ENCODE measurements at places on chromosomes 6 and 20.

GRCh38 chr6:155782320-155782731 is 326.7 kb upstream of the NOX3 start:
- DNase-seq, result no peak

- DNase-seq, result no peak
These were observed 69.6 kb upstream of the THBS2 start for GRCh38 chr6:169323221-169323620.

GRCh38 chr6:53494076-53494475 is 50.8 kb downstream of the GCLC start:
- no peak for DNase-seq

DNA sequence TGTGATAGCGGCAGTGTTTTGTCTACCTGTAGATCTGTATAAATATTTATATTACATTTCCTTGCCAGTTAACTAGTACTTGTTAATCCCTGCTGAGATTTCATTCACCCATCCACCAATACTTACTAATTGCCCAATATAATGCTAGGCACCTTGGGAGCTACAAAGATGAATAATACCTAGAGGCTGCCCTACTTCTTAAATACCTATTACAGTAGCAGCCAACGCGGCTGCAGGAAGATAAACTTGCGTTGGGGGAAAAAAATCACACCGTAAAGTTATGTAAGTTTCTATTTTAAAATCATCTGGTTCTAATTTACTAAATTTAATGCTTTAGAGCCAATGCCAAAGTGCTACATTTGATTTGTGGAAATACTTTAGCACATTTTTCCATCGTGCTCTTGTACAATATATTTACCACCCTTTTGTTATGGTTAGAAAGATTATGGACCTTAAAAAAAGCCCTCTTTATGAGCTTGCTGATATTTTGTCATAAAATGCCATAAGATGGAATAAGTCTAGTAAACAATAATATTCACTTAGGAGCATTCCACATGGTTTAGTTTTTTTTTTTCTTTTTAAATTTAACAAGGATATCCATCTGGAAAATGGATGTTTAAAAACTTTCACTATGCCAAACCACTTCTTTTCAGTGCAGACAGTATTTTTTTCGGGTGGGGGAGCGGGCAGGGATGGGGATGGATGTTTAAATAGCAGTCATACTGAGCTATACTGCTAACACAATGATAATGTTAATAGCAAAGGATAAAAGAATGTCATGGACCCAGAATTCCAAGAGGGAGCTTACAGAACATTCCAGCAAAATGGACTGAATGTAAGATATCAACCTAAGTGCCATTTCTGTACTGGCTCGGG is 13.2 kb upstream of the NEDD9 start:
- no peak for DNase-seq

- no peak for DNase-seq
These were observed 5.5 kb downstream of the CASP8AP2 start for GRCh38 chr6:89834884-89835792.

DNA sequence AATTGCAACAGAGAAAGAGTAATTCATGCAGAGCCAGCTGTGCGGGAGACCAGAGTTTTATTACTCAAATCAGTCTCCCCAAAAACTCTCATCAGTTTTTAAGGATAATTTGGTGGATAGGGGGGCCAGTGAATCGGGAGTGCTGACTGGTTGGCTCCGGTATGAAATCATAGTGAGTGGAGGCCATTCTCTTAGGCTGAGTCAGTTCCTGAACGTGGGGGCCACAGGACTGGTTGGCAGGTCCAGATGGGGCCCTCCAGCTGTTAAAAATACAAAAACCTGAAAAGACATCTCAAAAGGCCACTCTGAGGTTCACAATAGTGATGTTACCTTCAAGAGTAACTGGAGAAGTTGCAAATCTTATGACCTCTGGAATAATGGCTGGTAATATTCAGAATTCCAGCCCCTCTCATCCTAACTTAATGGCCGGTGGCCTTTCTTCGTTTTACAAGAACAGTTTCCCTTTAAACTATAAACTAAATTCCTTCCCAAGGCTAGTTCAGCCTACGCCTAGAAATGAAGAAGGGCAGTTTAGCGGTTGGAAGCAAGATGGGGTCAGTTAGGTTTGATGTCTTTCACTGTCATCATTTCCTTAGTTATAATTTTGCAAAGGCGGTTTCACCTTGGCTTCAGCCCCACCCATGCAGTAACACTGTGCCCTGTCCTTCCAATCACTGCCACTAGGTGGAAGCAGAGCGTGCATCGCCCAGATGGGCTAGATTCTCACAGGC is 6.8 kb upstream of the MICA start:
- no peak for DNase-seq

- DNase-seq, result no peak
These were observed 13.8 kb downstream of the STX16 start for GRCh38 chr20:58664883-58665282.

DNA sequence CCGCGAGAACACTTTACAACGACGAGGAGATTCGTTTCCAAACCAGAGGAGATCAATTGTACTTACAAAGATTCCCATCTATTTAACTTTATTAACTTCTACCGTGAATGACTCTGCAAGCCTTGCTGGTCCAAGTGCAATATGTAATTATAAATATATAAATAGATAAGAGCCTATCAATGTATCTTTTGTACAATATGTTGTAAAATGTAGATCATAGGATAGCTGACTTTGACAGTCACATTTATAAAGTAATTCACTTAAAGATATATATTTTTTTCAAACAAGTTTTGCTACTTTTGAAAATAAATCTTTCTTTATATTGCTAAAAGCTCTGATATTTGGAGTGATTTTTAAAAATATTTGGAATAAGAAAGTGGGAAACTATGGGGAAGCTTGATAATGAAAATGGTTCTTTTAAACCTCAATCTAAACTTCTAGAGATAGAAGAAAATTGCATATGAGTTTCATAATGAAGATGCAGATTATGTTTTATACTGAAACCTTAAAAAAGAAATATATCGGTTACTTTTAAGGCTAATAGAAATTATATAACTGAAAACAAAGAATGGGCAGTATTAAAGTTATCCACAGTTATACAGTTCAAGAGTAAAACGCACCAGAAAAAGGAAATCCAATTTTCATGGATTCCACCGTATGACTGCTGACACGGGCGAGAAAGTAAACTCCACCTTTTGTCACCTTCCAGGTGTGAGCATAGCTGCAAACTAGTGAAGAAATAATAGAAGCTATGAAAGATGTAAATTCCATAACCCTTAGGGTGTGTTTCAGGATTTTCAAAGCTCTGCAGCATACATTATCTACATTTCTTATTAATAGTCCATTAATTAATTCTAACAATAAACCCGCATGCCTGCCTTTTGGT is 3.3 kb downstream of the TCF21 start:
- no peak for DNase-seq

GRCh38 chr20:4165984-4166725 is 150.8 kb upstream of the RNF24 start:
- DNase-seq, result no peak

DNA sequence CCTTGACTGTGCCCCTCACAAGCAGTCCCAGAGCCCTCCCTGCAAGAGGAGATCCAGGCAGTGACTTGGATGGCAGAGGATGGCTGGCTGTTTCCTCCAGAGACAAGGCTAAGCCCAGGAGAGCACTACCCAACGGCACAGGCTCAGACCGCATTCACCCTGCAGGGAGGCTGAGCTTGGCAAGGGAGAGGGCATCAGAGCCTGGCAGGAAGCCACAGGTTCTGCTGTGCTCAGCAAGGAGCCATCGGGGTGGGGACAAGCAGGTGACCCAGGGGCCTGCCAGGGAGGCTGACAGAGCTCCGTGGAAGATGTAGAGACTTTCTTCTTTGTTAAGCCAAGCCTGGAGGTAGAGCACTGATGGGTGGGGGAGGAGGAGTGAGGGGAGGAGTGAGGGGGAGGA is 159.2 kb upstream of the CST7 start:
- DNase-seq, result no peak

GRCh38 chr6:80181352-80182081 is 75.0 kb downstream of the BCKDHB start:
- no peak for DNase-seq

DNA sequence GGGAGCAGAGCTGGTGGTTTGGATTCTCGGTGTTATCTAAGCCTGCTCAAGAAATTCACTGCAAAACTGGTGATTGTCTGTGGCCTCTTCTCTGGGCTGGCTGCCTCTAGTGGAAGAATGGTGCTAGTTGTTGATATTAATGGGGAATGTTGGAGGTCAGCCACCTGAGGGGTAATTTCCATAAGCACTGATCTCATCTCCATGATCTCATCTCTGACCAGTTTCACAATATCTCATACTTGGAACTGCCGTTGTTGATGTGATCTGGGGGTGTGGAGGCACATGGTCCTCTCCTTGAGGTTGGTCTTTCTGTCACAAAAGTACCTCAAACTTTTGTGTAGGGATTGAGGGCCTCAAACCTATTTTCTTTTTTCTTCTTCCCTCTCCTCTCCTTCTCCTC is 102.6 kb downstream of the CD109 start:
- DNase-seq, result no peak

GRCh38 chr6:150654608-150655007 is 54.9 kb downstream of the PLEKHG1 start:
- DNase-seq, result no peak

DNA sequence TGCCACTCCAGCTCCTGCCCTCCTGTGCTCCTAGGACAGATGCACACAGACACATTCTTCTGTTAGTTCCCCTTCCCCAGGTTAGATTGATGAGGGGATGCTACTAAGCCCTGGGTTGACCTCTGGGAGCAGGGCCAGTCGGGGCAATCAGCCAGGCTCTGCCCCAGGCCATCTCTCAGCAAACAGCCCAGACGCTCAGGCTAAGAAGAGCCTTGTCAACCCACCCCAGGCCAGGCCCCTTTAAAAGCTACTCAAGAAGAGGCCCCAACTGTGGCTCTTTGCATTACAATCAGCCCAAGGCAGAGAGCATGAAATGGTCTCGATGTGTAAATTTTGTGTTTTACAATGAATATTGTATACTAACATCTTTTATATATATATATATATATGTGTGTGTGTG is 107.4 kb downstream of the TFAP2A start:
- DNase-seq, result no peak

- no peak for DNase-seq
These were observed 133.2 kb upstream of the RPS6KA2 start for GRCh38 chr6:166760288-166760687.

GRCh38 chr6:151181706-151182363 is 57.9 kb upstream of the AKAP12 start:
- DNase-seq, result no peak

- DNase-seq, result no peak
These were observed 4.2 kb upstream of the TFAP2A start for GRCh38 chr6:10418862-10419748.

- DNase-seq, result no peak
These were observed 77.8 kb upstream of the TGM3 start for GRCh38 chr20:2217857-2218539.

DNA sequence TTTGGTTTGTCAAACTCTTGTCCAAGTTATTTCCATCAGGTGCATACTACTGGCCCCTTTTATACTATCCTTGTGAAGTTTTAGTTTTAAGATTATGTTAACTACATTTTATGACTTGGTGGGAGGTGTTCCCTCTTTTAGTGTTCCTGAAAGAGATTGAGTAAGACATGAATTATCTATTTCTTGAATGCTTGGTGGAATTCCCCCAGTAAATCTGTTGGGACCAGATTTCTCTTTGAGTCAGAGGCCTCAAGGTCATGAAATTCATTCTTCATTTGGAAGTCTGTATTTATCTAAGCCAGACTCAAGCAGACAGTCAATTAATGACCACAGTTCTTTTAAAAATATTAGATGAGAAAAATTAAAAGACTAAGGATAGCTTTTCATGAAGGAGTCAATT is 81.3 kb downstream of the MOXD1 start:
- DNase-seq, result no peak

GRCh38 chr6:41705311-41705995 is 30.0 kb downstream of the TFEB start:
- no peak for DNase-seq

- no peak for DNase-seq
These were observed 22.7 kb upstream of the MLN start for GRCh38 chr6:33826537-33826936.

DNA sequence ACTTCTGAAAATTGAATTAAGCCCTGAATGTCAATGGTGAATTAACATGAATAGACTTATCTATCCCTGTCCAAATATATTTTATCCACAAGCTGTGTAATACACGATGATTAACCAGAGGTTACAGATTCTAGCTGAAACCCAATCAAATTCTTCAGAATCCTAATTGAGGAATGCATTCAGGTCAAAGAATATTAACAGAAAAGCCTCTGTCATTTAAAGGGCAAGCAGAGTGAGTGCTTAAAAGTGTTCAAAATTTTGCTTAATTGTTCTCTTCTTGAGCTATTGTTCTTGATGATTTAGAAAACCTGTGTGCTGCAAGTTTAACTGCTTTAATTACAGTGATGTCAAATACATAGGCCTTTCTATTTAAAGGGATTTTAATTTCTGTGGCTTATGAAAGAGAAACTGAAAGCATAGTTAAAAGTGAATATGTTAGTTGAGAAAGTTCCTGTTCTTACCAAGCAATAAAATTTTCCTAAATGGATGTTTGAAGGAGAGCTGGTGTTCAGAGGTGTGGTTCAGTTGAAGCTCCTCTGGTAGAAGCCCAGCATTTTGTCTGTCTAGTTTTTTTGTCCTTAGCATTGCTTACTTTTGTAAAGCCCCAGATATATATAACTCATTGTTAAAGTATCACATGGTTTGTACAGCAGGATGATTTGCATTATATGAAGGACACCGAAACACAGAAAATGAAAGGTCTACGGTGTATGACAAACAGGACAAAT is 466.3 kb upstream of the PLCB4 start:
- DNase-seq, result no peak

DNA sequence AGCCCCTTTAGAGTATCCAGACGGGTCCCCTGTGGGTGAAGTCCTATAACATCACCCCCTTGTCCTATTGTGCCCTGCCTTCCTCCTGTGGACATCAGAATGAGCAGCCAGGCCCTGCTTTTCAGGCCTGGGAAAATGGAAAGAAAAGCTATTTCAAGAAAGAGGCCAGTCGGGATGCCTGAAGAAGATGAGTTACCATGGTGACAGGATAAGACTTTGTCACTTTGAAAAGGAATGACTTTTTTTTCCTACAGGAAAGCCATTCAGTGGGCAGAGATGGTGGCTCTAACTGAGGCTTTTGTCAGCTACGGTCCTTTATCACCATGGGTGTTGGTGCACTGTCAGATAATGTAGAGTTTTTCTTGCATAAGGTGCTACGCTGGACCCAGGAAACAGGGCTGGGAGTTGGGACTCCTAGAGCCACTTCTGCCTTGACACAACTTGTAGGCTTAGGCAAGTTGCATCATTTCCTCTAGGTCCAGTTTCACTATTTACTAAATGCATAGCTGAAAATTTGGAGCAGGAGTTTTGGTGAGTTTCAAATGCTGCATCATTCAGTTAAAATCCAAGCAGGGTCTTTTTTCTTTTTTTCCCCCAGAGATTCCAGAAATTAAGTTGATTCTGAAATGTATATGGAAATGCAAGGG is 293.6 kb upstream of the PRND start:
- no peak for DNase-seq

DNA sequence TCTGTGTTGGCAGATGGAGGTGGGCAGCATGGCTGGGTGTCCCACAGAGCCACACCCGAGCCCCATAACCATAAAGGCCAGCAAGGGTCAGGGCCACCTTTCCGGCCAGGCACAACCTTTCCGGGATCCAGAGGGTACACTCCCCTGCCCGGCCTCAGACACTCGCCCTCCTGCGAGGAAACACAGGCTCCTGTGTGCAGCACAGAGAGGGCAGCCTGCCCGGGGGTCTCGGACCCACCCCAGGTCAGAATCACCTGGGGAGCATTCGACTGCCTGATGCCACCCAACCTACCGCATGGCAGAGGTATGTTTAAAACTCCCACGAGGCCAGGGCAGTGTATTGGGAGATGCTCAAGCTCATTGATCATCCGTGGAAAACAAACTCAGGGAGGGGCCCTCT is 260.3 kb downstream of the TAF4 start:
- no peak for DNase-seq

Measured in NCI-H1417 treated with DMSO at 0.1 percent for 48 hours (cell line).